Spleen (tissue), 13 donors: ENCODE measurements at places on chromosomes 7 and 10. TPM values are rescaled to one million over a fixed set of nuclear protein-coding genes. Genes with fewer than 3 reads are reported as not detected.

The KNDC1 gene
- polyA plus RNA-seq = 0.05 TPM

The FOXL3 gene
- not detected for polyA plus RNA-seq

The FXYD4 gene
- polyA plus RNA-seq = 0.20 TPM

The CC2D2B gene
- polyA plus RNA-seq = 1.0 TPM

The CHAT gene
- not detected for polyA plus RNA-seq

The PVRIG gene
- polyA plus RNA-seq = 30.2 TPM

The RUFY2 gene
- polyA plus RNA-seq = 5.1 TPM

The WEE2 gene
- not detected for polyA plus RNA-seq

The ZNF398 gene
- polyA plus RNA-seq = 2.0 TPM

The FKBP6 gene
- 0.24 TPM for polyA plus RNA-seq

The SPDYE1 gene
- not detected for polyA plus RNA-seq

The CRPPA gene
- 0.15 TPM for polyA plus RNA-seq

The COL17A1 gene
- 1.3 TPM for polyA plus RNA-seq

The LYZL2 gene
- not detected for polyA plus RNA-seq

The FAM13C gene
- polyA plus RNA-seq = 1.8 TPM

The ADAMTS14 gene
- 0.39 TPM for polyA plus RNA-seq

The HKDC1 gene
- polyA plus RNA-seq = 0.46 TPM

The MBLAC1 gene
- polyA plus RNA-seq = 2.4 TPM

The SPACDR gene
- polyA plus RNA-seq = 2.1 TPM

The NMT2 gene
- polyA plus RNA-seq = 6.0 TPM

The SLC18A3 gene
- polyA plus RNA-seq = not detected

The FIGNL1 gene
- 5.0 TPM for polyA plus RNA-seq

The CISD1 gene
- polyA plus RNA-seq = 8.5 TPM

The POLR2J2 gene
- polyA plus RNA-seq = 0.99 TPM

The ARL3 gene
- polyA plus RNA-seq = 3.2 TPM

The LIPK gene
- polyA plus RNA-seq = not detected

The PLCE1 gene
- polyA plus RNA-seq = 0.93 TPM

The DENND11 gene
- polyA plus RNA-seq = 7.6 TPM

The OR6B1 gene
- not detected for polyA plus RNA-seq

The CLRN3 gene
- 0.22 TPM for polyA plus RNA-seq

The SMKR1 gene
- polyA plus RNA-seq = 2.2 TPM

The ZFAND2A gene
- polyA plus RNA-seq = 41.7 TPM
